ENCODE measurements at places on chromosomes 6 and 20. TPM values are rescaled to one million over a fixed set of nuclear protein-coding genes. Genes with fewer than 3 reads are reported as not detected.

Gene FAM184A
- total RNA-seq: 2.2 TPM

Gene MYO6
- 10.0 TPM for total RNA-seq

Gene SEL1L2
- total RNA-seq: not detected

Gene SAMD10
- 3.8 TPM for total RNA-seq

Gene LY6G6D
- total RNA-seq: not detected

Gene HINT3
- total RNA-seq: 22.1 TPM

Gene OR12D2
- not detected for total RNA-seq

Gene MYL9
- 1,946 TPM for total RNA-seq

Gene MOG
- total RNA-seq: 1.7 TPM

Gene GNRH2
- total RNA-seq: not detected

Gene POM121L2
- total RNA-seq: not detected

Gene DEF6
- 4.7 TPM for total RNA-seq

Gene SAMD5
- total RNA-seq: 1.6 TPM

Gene C20orf202
- not detected for total RNA-seq

Gene OLIG3
- not detected for total RNA-seq

Gene IL17A
- total RNA-seq: not detected

Gene CLVS2
- total RNA-seq: 0.03 TPM

Gene KCNQ5
- total RNA-seq: 0.16 TPM

Gene DPPA5
- total RNA-seq: not detected

Gene VARS1
- 24.8 TPM for total RNA-seq

Gene MOXD1
- total RNA-seq: 3.6 TPM

Gene DEFB124
- total RNA-seq: 0.44 TPM

Gene ESR1
- total RNA-seq: 2.4 TPM

Data from left cardiac atrium (tissue), 4 donors.